LNCaP clone FGC (cell line): ENCODE measurements at places on chromosomes 16 and 17.

DNA sequence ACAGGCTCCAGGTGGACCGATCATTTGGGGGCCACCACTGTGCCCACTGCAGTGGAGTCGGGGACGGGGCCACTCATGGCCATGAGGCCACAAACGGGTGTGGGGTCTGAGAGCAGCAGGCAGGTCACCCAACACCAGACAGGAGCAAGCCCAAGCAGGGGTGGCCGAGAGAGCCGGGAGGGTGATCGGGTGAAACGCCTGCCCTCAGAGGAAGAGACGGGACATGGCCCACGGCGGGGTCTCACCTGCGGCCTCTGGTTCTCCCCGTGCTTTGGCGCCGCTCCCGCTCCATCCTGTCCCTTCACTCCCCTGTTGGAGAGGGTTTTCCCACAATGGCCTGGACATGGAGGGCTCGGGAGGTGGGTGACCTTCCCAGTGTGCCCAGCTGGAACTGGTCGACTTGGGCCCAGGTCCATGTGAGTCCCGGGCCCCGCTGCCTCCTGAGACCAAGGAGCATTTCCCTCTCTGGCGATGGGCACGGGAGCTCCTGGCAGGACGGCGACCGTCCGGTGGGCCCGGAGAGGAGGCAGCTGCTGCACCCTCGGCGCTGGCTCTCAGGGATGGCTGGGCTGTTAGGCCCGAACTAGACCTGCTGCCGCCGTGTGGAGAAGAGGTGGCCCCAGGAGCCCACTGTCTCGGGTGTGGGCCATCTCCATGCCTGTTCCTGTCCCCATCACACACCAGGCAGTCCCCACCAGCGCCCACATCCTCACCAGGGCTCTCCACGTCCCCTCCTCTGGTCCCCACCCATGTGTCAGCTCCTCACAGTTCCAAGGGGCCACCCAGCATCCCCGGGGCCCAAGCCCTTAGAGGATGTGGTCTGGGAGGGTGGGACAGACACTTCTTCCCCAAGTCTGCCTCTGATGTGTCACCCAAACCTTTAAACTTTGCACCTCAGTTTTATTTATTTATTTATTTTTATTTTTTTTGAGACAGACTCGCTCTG, 13.4 kb upstream of the BAHCC1 start:
- no peak for DNase-seq

DNA sequence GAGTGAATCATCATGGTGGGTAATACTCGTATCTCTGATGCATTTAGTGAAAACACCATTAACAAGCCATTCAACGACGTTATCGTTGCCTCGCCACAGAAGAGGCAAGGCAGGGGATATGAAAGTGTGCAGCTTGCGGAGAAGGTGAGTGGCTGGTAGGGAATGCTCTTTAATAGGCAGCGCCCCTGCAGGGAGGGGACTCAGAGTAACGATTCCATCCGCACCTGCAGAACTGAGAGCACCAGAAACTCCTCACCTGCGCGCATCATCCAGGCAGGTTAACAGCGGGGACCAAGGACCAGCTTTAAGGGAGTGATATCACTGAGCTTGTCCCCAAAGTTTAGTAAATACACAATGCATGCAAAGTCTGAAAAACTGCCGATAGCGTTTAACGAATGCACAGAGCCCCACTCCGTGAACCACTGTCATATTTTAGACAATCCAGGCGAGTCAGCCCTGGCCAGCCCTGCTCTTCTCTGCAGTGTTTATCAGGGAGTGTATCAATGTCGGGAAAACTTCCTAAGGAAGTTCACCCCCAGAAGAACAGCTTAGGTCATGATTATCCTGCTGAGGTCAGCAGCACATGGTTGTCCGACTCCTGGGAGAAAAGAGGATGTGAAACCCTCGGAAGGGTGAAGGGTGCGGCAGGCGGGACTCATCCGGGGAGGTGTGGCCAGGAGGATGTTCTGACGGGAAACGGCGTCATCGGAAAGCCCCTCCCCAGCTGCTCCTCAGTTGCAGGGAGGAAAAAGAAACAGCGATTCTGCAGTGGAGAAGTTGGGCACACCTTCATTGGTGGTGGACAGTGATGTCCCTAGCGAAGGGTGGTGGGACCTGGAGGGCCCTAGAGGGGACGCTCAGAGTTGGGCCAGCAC, 68.5 kb upstream of the DNAH17 start:
- no peak for DNase-seq

DNA sequence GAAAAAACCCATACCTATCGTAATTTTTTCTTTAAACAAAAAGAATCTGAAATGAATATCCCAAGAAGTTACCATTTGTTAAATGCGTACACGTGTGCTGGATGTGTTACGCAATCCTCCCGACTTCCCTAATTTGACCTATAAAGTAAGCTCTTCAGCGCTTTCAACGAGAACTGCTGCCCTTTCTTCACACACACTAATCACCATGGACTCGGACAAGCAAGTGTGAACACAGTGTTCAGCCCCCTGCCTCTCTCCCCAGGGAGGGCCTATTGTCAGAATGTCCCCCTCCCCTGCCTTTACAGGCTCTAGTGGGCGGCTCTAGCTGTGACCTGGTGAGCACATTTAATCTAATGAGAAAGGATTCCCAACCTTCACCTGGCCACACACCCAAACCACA, 216.1 kb downstream of the CEP112 start:
- DNase-seq: no peak

DNA sequence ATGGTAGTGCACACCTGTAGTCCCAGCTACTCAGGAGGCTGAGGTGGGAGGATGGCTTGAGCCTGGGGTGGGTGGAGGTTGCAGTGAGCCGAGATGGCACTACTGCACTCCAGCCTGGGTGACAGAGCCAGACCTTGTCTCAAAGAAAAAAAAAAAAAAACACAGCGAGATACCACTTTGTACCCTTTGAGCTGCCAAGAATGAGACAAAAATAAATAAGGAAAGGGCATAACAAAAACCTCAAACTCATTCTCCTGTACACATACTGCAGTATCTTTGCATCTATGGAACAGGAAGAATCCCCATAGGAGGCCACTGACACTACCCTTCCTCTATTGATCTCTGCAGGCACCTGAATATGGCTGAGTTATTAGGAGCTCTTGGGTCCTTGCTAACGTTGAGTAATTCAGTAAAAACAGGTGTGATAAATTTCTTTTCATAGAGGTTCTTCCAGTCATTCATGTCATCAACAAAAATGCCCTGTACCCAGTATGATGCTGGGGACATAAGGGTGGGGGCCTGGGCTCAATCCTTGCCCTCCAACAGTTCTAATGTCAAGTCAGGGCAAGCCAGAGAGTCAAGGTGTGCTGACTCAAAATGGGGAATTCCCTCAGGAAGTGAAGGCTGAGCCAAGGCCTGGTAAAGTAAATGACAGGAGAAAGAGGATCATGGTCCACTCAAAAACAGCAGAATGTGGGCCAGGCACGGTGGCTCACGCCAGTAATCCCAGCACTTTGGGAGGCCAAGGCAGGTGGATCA, 26.9 kb downstream of the RANBP10 start:
- peak; percentile 79 for DNase-seq

DNA sequence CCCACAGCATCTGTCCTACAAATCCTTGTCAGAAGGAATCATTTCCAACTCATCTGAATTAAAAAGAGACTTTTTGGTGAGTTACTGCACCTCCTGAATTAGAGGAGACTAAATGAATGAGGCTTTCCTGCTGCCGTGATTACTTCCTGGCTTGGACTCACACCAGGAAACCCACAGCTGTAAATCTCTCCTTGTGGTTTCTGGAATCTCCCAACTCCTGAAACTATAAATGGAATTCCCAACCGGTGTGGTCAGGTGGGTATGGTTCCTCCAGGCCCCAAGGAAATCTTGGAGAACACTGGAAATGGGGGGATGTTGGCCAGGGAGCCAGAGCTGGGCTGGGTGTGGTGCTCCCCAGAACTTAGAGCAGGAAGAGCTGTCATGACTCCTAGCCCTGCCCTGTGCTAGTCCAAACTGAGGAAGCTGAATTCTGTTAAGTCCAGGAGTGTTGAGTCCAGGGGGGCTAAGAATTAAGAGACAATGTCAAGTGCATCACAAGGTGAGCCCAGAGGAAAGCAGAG, 216.4 kb downstream of the GSG1L start:
- no peak for DNase-seq

DNA sequence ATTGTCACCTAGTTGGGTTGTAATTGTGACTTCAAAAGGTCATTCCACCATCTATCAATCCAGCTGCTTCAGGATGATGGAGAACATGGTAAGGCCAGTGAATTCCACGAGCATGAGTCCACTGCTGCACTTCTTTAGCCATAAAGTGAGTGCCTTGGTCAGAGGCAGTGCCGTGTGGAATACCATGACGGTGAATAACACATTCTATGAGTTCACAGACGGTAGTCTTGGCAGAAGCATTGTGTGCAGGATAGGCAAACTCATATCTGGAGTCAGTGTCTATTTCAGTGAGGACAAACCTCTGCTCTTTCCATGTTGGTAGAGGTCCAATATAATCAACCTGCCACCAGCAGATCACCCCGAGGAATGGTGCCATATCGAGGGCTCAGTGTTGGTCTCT, 650.9 kb downstream of the KCNJ2 start:
- no peak for DNase-seq

DNA sequence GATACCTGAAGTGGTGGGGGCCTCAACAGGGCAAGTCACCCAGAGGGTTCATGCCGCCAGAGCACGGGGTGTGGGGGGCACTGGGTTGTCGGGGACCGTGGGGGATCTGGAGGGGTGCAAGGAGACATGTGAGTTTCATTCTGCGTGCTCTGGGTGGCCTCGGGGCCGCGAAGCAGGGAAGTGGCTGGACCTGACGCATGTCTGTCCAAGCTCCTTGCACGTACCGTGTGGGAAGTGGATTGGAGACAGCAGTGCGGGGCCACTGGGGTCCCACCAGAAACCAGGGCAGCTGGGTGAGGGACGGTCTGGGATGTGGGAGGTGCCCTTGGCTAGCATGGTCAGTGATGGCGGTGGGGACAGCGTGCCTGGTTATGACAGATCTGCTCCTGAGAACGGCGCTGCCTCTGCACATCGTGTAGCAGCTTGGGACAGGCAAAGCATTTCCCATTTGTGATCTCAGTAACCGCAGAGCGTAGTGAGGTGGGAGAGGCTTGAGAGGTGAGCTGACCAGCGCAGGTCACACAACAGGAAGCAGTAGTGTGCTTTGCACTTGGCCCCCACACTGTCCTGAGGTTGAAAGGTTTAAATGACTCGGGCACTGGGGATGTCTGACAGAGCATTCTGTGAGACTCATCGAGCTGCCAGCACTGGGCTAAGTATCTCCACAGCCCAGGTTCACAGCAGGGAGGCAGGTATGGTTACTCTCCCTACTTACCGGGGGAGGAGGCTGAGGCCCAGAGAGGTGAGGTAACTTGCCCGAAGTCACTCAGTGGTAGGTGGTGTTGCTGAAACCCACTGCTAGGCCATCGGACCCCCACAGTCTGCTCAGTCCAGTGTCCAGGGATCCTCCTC, 114.4 kb downstream of the SOCS1 start:
- DNase-seq: no peak

GRCh38 chr17:65066901-65067300, 10.4 kb upstream of the GNA13 start:
- no peak for DNase-seq

DNA sequence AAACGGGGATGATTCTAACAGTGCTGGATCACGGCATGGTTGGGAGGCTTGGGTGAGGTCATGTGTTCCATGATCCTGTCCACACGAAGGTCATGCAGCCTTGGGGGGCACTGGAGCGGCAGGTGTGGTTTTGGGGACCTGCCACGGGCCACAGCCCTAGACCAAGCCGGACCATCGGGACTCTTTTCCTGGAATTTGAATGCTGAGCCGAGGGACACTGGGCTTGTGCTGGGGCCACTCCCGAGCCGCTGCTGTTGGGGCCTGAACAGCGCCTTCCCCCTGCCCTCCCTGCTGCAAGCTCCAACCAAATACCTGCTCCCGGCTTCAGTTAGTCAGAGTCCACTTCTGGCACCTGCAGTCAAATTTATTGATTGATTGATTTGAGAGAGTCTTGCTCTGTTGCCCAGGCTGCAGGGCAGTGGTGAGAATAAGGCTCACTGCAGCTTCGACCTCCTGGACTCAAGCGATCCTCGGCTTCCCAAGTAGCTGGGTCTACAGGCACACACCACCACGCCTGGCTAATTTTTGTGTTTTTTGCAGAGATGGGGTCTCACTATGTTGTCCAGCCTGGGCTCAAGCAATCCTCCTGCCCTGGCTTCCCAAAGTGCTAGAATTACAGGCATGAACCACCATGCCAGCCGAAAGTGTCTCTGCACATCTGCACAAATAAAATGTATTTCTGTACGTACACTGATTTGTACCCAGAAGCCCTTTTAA, 37.2 kb upstream of the SLC38A10 start:
- no peak for DNase-seq

DNA sequence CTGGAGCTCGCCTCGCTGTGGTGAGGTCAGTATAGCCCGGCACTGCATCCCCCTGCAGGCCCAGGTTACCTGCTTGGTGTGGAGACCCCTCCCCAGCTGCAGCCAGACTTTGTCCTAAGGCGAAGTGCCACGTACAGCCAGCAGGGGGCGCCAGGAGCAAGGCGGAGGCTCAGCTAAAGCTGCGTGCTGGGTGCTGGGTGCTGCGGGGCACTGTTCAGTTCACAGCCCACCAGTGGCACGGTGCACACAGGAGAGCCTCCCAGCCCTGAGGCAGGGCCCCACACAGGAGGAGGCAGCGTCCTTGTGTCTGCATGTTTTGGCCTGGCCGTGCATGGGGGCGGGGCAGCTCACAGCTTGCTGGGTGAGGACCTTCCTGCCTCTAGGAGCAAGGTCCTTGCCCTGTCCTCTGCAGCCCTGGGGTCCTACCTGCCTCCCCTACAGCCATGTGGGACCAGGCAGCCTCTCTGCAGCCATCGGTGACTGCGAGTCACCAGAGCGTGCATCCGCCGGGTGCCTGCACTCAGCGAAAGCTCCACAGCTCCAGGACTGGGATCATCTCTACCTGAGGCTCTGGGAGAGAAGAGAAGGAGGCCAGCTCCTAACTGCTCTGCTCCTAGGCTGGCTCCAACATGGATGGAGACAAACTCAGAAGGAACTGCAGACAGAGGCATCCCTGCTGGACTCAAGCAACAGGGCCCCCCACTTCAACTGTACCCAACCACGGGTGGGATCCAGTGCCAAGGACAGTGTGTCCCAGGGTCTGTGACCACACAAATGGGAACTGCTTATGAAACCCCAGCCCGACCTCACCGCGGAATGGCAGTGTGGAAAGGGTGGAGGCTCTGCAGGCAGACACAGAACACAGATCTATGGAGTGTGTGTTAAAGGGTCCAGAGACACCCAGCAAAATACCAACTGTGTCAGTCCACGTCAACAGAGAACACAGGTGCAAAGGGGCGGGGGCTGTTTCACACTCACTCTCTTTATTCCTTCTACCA, 19.0 kb downstream of the SLC7A5 start:
- no peak for DNase-seq

- DNase-seq: no peak
Observed at GRCh38 chr16:13231365-13231764, 330.0 kb downstream of the SHISA9 start.

DNA sequence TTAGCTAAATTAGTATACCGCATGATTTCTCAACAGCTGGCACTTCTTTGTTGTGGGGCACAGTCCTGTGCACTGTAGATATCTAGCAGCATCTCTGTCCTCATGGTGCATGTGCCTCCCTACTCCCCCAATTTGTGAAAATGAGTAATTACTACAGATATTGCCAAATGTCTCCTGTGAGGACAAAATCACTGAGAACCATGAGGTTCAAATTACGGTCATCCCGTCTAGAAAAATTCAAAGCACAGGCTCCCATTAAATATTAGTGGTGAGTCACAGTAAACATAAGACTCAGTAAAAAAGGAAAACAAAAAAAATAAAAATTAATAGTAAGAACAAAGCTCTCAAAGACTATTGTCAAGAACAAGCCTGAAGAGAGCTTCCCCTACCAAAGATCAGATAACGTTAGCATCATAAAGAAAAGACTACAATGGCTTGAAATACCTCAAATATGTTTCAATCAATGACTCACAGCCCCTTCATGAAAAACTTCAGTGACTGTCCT, 57.8 kb downstream of the STH start:
- no peak for DNase-seq
